Tongue (tissue), 3 donors: ENCODE measurements at places on chromosomes 5 and 9. TPM values are rescaled to one million over a fixed set of nuclear protein-coding genes. Genes with fewer than 3 reads are reported as not detected.

ZNF883 gene
- 3.8 TPM for total RNA-seq

ADAMTS19 gene
- total RNA-seq = 49.9 TPM

PRLR gene
- 2.4 TPM for total RNA-seq

ARID3C gene
- total RNA-seq = 0.31 TPM

CDC20B gene
- not detected for total RNA-seq

FOXD4L6 gene
- not detected for total RNA-seq

RFESD gene
- total RNA-seq = 0.62 TPM

CAMK4 gene
- 8.4 TPM for total RNA-seq

MYOT gene
- total RNA-seq = 254 TPM

AFAP1L1 gene
- 121 TPM for total RNA-seq

ANKRD34B gene
- total RNA-seq = not detected

NUP214 gene
- total RNA-seq = 27.4 TPM
